T-helper 9 cell (primary cell): ENCODE measurements at places on chromosomes 4 and X.

DNA sequence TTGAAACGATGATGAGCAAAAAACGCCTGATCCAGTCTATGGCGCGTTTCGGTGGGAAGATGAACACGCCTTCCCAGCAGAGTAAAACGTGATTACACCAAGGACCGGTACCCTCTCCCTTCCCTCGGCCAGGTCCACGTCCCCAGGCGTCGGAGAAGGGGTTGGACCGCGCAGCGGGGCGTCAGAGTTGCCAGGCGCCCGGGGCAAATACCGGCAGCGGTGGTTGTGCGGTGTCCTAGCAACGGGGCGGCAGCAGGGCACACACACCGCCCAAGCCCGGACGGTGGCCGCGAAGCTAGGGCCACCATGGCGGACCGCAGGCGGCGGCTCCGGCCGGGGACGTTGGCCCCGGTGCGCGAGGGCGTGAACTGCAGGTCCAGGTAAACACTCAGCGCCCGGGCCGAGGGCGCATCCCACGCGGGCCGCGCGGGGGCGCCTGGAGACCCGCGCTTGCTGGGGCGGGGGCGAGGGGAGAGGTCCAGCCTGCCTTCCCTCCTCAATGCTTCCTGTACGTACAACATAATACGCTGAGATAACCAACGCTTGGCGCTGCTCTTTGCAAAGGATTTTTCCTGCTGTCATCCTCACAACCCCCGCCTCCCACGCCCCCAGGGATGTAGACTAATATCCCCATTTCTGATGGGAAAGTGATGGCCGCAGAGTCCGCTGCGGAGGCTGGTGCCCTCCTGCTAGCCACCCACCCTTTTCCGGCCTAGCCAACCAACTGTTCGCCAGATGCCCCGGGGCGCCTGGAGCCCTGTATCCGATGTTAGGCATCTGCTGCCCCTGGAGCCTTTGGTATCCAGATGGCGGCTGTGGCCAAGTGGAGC, at the start of gene FAM47E:
TSS of gene FAM47E (plus strand) at position 281 of the 830 bp plus-strand sequence. CDS start at position 307, 26 bp downstream.
- peak; percentile 8 for DNase-seq

- DNase-seq, result no peak
These were observed 25.2 kb downstream of the DDIT4L start for GRCh38 chr4:100164808-100165760.

- no peak for DNase-seq
These were observed 121.6 kb downstream of the SLC4A4 start for GRCh38 chr4:71460371-71460770.

GRCh38 chrX:134813697-134814096, 155.4 kb upstream of the PLAC1 start:
- DNase-seq, result no peak

- DNase-seq, result no peak
These were observed 7.3 kb downstream of the RPS4X start for GRCh38 chrX:72269671-72270251.

- DNase-seq, result no peak
These were observed 54.0 kb upstream of the AMELX start for GRCh38 chrX:11239230-11239629.

DNA sequence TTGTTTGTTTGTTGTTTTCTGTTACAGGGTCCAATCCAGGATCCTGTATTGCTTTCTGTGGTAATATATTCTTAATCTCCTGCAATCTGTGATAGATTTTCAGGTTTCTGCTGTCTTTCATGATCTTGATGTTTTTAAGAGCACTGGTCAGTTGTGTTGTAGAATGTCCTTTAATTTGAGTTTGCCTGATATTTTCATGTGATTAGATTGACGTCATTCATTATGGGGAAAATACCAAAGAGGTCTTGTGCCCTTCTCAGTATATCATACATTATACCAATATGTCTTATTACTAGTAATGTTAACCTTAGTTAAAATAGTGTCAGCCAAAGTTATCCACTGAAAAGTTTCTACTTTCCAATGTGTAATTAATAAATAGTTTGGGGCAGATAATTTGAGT, 929.3 kb downstream of the PCDH19 start:
- no peak for DNase-seq
